ENCODE measurements at places on chromosomes 6 and 20. TPM values are rescaled to one million over a fixed set of nuclear protein-coding genes. Genes with fewer than 3 reads are reported as not detected.

GRCh38 chr20:57483287-57484050 lies 41.5 kb downstream of the CTCFL start:
- no peak for DNase-seq

DNA sequence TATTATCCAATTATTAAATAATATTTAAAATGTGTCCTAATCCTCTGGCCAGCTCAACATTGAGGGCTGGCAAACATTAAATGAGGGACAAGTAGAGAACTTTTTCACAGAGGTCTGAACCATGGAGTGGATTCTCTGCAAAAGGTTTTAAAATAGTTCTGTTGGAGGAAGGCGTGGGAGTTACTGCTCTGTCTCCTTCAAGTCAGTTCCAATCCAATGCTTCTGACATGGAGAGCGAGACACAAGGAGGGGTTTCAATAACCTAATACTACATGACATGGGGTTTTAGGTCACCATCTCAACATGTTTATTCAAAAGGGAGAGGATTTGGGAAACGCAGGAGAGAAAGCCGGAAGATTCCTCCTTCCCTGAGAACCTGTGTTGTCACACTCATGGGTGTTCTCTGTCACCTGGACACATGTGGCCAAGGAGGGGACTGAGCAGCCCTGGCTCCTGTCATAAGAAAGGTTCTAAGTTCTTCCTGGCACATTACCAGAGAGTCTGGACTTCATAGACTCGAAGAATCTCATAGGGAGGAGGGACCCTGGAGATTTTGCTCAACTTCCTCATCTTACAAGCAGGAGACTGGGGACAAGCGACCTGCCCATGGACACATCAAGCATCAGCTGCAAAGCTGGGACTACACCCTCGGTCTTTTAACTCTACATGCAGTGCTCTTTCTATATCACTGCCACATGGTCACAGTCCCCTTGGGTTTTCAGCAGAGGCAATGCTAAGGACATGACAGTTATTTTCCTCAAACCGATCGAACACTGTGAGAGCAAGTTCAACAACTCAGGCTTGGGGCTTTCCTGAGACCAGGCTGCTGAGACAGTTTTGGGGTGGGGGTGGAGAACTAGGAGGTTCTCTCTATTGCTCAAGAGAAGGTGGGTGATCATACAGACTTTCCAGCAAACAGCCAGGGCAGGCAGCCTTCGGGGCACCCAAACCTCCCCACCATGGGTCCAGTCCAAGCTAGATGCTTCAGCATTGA lies 38.6 kb downstream of the PRDM1 start:
- no peak for DNase-seq

GRCh38 chr6:101399616-101400162 lies 6.2 kb downstream of the GRIK2 start:
- DNase-seq, result no peak

GRCh38 chr6:84798257-84798656 lies 33.9 kb upstream of the TBX18 start:
- no peak for DNase-seq

DNA sequence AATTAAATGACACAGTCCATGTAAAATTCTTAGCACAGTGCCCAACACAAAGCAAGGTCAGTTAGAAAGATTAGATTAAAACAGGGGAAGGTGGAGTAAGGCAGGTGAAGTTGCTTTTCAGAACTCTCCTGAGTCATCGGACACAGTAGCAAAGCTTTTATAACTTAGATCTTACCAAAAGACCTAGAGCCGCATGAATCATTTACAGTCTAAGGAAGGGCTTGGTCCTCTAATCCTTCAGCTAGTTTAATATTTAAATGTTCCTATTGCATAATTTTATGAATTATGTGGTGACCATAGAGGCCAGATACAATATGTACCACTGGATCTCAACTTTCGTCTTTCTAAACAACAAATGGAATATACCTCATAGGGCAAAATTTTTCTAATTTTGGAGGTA lies 202.1 kb upstream of the SNX9 start:
- no peak for DNase-seq

Gene MBOAT1
- 6.5 TPM for total RNA-seq

Gene NHLRC1
- 1.5 TPM for total RNA-seq

Gene NFKBIE
- 11.1 TPM for total RNA-seq

Gene ZBTB9
- total RNA-seq, result 7.5 TPM

Gene SAMD5
- 18.6 TPM for total RNA-seq
